ENCODE measurements at places on chromosomes 12 and 14.

DNA sequence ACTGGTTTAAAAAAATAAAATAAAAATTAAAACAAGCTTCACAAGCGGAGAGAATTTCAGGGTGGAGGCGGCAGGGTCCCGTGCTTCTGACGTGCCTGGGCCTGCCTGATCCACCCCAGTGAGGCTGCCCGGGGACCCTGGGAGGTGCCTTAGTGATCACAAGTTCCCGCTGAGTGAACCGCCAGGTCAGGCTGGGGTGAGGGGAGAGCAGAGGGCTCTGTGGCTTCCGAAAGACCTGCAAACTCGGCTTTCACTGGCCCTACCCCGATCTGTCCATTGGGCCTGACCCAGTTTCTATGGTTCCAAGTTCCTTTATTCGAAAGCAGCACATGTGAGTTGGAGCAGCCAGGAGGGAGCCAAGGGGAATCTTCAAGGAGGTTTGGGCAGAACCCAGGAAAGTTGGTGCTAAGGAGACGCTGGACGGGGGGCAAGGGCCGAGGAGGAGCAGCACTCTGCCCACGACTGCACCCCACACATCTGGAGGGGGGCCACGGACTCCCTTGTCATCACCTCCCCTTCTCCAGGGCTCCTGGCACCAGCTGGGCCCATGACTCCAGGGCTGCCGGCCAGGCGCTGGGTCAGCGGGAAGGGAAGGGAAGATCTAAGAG, 12.9 kb downstream of the MMP14 start:
- no peak for DNase-seq

- DNase-seq, result no peak
These were observed 28.8 kb downstream of the DIO3 start for GRCh38 chr14:101590062-101590461.

- no peak for DNase-seq
These were observed 66.9 kb upstream of the CPSF6 start for GRCh38 chr12:69172491-69172890.

- no peak for DNase-seq
These were observed 22.9 kb downstream of the SOCS2 start for GRCh38 chr12:93595351-93595750.

- DNase-seq, result no peak
These were observed 343.9 kb upstream of the FLRT2 start for GRCh38 chr14:85186082-85186481.

DNA sequence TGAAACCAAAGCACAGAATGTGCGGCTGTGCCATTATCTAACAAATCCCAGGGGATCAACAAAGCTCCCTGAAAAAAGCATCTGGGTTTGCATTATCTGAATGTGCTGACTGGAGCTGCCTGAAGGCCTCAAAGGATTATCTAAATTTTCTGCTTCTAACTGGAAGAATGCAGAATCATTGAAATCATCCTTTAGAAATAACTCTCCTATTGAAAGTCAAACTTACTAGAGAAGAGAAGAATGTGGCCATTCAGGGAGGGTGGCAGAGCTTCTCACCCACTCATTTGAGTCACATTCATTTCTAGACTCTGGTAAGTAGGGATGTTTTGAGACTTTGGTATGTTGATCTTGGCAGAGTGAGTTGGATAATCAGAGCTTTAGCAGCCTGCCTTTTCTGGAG, 220.6 kb upstream of the RGS6 start:
- DNase-seq, result no peak

- no peak for DNase-seq
These were observed 251.5 kb downstream of the RMST start for GRCh38 chr12:97714107-97714563.

DNA sequence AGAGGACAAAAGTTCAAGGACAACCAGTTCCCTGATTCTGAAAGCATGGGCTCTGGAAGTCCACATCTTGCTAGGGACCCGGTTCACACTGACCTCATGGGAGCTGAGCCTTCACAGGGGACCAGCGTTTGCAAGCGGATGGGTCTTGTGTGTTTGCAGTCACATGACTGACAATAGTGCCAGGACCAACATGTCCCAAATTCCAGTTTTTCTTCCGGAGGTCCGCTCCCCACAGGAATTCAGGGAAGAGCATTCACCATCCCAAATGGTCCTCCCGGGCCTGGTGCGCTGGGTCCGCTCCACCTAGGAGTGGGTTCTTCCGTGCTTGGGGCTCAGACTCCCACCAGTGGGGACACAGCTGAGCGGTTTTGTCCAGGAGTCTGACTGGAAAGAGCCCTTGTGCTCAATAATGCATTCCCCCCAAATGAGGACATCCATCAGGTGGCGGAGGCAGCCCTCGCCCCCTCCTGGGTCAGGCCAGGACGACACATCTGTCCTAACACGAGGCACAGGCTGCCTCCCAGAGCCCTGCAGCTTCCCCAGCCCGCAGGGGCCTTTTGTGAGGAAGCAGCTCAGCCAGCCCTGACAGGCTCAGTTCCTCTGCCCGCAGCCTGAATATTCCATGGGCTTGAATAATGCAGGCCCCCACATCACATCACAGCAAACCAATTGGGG, 91.8 kb upstream of the BCL11B start:
- no peak for DNase-seq

DNA sequence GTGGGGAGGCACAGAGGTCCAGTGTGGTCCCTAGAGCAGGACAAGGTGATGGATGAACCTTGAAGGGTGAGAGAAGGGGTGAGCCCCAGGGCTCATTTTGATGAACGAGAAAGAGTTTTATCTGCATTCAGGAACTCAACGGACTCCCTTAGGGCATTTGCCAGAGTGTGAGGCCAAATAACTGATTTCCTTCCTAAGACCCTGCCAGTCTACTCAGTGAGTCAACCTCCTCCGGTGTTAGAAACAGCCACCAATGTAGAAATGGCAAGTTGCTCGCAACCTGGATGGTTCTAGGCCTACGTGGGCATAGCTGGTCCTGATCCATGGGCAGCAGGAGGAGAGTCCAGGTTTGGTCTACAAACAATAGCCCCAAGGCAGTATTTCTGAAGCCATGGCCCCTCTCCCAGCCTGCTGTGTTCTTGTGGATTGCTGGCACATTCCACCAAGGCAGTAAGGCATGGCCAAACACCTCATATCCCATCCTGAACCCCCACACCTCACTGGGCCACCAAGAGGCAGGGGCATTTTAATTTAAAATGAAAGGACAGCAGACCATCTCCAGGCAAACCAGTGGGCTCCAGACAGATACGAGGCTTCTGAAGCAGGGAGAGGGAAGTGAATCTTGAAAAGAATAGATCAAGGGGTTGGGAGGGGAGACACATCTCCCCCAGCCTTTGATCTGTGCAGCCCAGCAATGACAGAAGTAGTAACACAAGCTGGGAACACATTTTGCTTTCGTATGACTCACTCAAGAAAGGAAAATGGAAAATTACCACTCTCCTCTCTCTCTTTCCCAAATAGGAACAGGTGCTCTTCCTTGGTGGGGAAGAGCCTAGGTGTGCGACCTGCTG, 25.4 kb upstream of the TESC start:
- no peak for DNase-seq

DNA sequence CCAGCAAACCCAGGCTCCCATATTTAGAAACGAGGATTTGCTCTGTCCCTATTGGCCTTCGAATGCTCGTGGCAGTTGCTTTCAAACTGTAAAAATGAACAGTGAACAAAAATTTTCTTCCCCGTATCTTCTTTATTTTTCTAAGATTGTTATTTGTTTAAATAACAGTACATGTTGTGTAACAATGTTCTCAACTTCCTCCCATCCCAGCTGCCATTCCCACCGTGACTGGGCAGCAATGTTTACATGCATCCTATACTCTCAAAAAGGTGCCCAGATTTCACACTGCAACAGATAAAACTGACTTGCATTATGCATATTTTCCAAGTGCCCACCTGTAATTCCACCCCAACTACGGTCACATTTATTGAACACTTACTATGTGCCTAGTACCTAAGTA, 12.8 kb downstream of the VCPKMT start:
- DNase-seq, result no peak

GRCh38 chr12:3523728-3524127, 32.7 kb downstream of the PRMT8 start:
- DNase-seq, result no peak

- DNase-seq, result no peak
These were observed 75.0 kb downstream of the FOXN3 start for GRCh38 chr14:89342049-89342448.

GRCh38 chr14:39060818-39061437, 42.1 kb downstream of the SEC23A start:
- DNase-seq, result no peak

DNA sequence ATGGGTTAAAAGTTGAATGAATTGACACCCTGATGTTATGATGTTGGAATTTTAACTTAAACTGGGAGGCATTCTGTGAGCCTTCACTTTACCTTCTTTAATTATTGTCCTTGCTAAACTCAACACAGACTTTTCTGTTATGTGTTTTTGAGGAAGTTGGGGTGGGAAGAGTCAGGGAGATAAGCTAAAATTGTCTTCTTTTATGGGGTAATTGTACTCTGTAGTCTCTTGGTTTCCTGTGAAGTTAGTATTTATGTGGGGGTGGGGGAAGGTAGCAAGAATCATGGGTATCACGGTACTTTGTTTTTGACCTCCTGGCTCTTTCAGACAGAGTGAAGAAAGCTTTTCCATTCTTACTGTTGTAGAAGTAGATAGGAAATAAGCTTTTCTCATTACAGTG, 32.9 kb downstream of the RAB21 start:
- no peak for DNase-seq

GRCh38 chr14:83463500-83464098, 1929.9 kb upstream of the SEL1L start:
- DNase-seq, result no peak

GRCh38 chr14:51680031-51680430, 28.3 kb downstream of the FRMD6 start:
- no peak for DNase-seq

GRCh38 chr12:26125400-26126339, 833 bp upstream of the BHLHE41 start:
- peak; percentile 38 for DNase-seq

- DNase-seq, result no peak
These were observed 237.3 kb downstream of the ADGRD1 start for GRCh38 chr12:131190965-131191364.

GRCh38 chr12:57216014-57216911, at the start of gene NXPH4:
NXPH4 (plus strand) TSS chr12:57216794; CDS start chr12:57216970, 176 bp downstream.
- peak; percentile 68 for DNase-seq

GRCh38 chr12:104682790-104683279, 226.1 kb downstream of the CHST11 start:
- DNase-seq, result peak; percentile 72

DNA sequence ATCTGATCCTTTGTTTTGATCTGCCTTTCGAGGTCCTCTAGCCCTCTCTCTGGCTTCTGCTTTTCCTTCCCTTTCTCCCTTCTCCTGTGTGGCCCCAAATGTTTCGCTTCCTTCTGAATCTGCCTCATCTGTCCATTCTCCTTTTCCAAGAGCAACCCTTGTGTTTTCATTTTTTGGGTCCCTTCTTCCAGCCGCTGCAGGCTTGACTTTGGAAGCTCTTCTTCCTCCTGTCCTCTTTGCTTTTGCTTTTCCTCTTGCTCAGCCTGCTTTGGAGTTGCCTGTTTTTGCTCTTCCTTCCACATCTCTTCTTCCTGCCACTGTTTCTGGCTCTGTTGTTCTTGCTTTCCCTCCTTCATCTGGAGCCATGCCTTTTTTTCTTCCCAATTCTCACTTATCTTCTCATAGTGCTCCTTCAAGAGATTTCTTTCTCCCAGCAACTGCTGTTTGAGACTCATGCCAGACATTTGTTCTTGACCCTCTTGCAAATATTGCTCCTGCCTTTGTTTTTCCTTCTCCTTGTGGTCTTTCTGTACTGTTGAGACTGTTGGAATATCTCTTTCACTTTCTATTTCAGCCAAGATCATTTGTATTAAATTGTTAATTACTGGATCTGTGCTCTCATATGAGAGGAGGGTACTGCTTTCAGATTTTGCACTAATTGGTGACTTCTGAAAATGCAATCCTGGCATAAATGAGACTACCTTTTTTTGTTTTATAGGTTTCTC, 42.4 kb downstream of the FAM186A start:
- peak; percentile 3 for DNase-seq

DNA sequence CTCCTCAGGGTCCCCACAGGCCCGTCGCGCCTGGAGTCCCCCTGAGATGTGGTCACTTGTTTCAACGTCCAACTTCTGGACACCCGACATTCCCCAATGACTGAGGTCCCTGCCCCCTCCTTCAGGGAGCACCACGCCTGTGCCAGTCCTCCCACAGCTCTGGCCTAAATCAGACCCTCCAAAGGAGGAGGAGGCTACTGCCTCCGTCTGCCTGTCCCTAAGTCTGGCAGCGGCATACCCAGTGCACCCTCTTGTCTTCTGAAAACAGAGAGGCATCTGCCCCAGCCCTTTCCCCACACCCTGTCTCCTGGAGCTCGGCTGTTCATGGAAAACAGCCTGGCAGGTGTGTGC, 46.2 kb downstream of the TESC start:
- no peak for DNase-seq

DNA sequence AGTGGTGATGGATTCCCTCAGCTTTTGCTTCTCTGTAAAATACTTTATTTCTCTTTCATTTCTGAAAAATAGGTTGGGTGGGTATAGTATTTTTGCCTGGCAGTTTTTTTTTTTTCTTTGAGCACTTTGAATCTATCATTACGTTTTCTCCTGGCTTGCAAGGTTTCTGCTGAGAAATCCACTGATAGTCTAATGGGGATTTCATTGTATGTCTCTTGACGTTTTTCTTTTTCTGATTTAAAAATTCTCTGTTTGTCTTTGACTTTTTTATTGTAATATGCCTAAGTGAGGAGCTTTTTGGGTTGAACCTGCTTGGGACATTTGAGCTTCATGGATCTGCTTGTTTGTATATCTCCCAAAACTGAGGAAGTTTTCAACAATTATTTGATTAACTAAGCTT, 606.0 kb downstream of the KCNH5 start:
- DNase-seq, result no peak

DNA sequence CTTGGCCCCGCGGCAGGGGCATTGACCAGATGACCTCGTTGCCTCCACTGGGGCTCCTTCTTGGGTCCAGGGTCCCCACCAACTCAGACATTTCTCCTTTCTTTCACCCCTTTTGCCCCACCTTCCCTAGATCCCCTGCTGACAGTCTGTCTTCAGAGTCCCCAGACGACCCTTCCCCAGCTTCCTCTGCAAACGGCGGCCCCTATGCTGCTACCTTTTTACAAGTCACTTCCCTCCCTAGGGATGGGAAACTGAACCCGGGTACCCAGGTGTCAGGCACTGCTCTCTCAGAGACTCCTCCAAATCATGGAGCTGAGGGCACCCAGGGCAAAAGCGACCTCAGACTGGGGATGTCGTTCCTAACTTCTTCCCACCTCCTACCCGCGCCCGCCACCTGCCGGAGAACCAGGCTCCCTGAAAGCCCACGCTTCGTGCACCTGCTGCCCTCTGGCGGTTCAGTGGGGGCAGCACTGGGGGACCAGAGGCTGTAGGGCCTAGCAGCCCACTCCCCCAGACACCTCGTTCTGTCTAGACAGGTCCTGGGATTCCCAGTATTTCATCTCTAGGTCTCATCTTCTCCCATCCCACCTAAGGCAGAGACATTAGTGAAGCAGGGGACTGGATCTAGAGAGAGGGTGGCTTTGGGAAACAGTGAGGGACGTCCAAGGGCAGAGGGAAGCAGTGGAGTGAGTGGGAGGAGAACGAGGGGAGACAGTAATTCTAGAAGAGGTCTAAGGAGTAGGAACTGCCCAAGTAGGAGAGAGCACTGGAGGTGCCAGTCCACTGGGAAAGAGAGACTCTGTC, 4.9 kb downstream of the ZNF385A start:
- DNase-seq, result peak; percentile 86

Data from CD4-positive, alpha-beta T cell treated with Interferon alpha-2 for 1 hour (primary cell).